ENCODE measurements at places on chromosomes 4 and X.

- no peak for DNase-seq
Measured at GRCh38 chr4:90857081-90857820, 730.1 kb downstream of the CCSER1 start.

GRCh38 chr4:44661940-44662622, 10.7 kb upstream of the YIPF7 start:
- DNase-seq: no peak

GRCh38 chr4:126779001-126779400, 853.8 kb upstream of the INTU start:
- no peak for DNase-seq

- DNase-seq: no peak
Measured at GRCh38 chr4:42965326-42965725, 72.8 kb downstream of the GRXCR1 start.

DNA sequence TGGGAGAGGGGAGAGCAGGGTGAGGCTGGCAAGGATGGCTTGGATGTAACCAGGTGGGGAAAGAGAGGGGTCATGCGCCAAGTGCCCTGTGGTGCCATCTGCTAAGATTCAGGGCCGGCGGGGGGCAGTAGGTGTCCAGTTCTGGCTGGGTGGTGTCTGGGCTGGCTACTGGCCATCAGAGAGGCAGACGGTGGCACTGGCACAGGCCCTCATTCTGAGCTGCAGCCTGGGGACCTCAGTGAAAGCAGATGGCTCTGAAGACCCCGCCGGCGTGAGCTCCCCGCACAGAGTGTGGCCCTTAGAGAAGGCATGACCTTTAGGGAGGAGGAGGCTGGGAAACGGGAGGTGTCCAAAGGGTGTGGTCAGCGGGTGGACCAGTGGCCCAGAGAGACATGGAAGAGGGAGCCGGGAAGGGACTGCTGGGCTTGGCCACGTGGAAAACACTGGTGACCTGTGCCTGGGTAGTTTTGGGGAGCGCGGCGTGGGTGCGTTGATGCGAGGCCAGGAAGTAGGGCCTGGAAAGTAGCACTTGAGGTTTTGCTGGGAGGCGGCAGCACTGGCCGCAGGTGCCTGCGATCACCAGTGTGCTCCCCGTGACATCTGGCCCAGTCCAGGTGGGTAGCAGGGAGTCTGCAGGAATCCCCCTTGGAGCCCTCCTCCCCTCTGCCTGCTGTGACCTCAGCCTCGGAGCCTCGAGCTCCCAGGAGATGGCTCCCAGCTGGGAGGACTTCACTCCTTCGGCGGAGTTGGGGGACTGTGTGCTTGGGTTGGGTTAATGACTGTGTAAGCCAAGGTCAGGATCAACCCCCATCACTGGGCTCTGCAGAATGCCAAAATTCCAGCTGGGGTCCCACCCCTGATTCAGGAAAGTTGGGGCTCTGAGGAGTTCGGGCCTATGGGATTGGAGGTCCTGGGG, 9.3 kb upstream of the SH3TC1 start:
- DNase-seq: no peak

GRCh38 chr4:98203332-98204235, 57.6 kb upstream of the RAP1GDS1 start:
- no peak for DNase-seq

GRCh38 chr4:1075225-1075624, 38.1 kb downstream of the RNF212 start:
- no peak for DNase-seq

- DNase-seq: no peak
Measured at GRCh38 chr4:123936621-123937043, 540.0 kb downstream of the SPRY1 start.

GRCh38 chr4:70473679-70474078, 1.7 kb downstream of the MUC7 start:
- DNase-seq: no peak

- no peak for DNase-seq
Measured at GRCh38 chrX:153671589-153672530, 1.8 kb downstream of the PNCK start.

DNA sequence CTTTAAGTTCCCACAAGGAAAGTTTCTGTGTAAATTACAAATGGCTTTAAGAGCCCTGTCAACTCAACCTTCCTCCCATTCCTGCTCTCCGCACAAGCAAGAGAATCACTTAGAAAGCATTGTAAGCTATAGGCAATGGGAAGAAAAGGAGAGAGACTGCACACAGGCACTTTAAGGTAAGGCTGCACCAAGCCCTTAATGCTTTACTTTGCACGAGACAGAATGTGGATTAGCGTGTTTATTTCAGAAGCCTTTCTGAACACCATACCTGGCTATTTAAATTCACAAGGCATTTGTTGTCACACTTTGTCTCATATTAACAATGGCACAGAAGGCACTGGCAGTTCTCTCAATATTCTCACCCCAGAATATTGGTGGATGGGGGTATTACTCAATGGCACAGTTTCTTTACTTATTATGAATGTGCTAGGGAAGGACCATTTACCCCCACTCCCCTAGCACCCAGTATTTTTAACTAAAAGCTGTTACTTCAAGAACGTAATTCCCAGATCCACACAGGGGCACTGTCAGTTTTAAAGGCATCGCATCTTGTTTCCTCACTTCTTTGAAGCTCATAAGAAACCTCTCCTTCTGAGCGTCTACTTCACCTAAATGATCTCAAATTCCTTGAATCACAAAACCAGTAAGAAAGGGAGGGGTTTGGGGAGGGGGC, 150.0 kb downstream of the MAML3 start:
- DNase-seq: no peak

DNA sequence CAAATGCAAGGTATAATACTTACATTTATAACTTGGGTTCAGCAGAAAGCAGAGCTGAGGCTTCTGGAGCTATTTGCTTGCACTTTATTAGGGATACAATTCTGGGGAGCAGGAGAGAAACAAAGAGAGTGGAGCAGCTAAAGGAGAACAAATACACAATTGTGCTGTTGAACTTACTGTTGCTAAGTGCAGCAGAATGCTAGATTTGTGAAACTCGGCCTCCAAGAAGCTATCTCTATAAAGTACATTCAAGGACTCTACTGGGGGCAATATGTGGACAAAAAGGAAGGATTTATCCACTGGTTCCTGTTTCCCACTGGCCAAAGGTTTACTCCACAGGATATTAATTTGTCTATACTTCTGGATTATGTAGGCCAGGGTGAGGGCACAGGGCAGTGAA, 86.8 kb downstream of the PPP1R2C start:
- DNase-seq: no peak

DNA sequence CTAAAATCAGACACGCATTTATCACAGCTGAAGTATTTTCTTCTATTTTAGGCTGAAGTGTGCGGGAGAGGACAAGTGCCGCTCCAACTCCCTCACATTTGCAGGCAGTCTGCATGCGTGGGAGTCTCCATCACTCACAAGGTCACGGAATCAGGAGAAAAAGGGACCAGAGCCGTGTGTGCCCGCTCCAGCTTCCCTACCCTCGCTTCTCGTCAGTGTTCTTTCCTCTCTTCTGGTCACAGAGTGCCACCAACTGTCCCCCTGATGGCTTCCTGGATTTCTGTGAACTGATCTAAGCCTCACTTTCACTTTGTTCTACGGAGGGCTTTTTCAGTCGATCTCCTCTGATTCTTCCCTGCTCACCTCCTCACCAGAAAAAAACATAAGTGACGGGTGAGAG, 407.4 kb upstream of the AADAT start:
- DNase-seq: no peak

- peak; percentile 74 for DNase-seq
Measured at GRCh38 chr4:149999485-150000074, 78.7 kb upstream of the DCLK2 start.

GRCh38 chr4:117968606-117969005, 65.7 kb upstream of the NDST3 start:
- DNase-seq: no peak

- DNase-seq: peak; percentile 88
Measured at GRCh38 chr4:24488399-24489164, 95.8 kb downstream of the DHX15 start.

GRCh38 chrX:97524997-97525396, 641.3 kb downstream of the RPA4 start:
- peak; percentile 26 for DNase-seq

DNA sequence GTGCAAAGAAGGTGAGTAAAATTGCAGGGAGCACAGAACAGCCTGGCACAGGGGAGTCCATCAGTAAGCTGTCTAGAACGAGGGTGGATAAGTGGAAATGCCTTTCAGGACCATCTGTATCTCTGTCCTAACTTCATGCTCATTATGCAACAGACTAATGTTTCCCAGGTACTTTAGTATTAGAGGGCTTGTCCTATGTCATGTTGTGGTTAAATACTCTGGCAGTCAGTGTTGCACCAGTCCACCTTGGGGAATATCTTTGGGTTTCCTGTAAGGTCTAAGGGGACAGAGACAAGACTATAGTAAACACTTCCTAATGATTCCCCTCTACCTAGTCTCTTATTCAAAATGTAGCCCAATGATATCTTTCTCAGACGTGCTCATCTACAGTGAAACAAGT, 21.3 kb downstream of the NOCT start:
- no peak for DNase-seq

- DNase-seq: no peak
Measured at GRCh38 chr4:20015636-20016224, 236.0 kb upstream of the SLIT2 start.

DNA sequence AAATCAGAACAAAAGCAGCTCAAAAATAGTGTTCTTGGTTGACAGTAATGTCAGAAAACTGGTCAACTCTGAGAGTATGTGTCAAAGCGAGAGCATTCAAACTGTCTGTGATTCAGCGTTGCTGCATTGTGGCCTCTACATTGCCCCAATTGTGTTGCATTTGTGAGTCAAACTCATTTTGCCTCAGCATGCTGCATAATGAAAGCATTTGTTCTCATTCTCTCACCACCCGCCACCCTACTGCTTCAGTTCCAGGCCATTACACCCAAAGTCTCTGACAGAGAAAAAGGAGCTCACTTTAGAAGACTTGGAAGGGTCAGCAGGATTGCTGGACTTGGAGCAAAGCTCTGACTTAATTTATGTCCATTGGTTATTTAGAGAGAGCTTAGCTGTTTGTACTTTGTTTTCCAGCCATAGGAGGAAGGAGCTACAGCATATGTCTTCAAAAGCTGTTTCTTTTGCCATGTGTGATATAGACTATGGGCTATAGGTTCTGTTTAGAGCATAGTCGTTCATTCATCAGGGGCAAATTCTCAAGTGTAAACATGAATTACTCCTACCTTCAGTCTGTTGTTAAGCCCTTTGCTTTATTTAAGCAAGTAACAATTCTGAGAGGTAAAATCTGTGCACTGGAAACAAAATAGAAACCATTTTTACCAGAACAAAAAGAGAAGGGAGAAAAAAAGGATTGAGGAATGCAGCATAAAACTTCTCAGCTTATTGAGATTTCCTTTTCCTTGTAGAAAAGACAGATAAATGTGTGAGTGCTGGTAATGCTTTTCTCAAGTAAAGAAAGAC, 153.4 kb upstream of the ANK2 start:
- DNase-seq: no peak

- DNase-seq: peak; percentile 14
Measured at GRCh38 chr4:25160714-25161592, 704 bp upstream of the SEPSECS start.

Data from AG08395 (cell line).